ENCODE measurements at places on chromosomes 7 and 10. TPM values are rescaled to one million over a fixed set of nuclear protein-coding genes. Genes with fewer than 3 reads are reported as not detected.

TAS2R4 gene
- total RNA-seq = 0.65 TPM

- no peak for DNase-seq
Observed at GRCh38 chr7:24444666-24445440, 128.4 kb upstream of the PALS2 start.

GRCh38 chr10:6240254-6240653 lies 37.5 kb downstream of the PFKFB3 start:
- DNase-seq = no peak

DNA sequence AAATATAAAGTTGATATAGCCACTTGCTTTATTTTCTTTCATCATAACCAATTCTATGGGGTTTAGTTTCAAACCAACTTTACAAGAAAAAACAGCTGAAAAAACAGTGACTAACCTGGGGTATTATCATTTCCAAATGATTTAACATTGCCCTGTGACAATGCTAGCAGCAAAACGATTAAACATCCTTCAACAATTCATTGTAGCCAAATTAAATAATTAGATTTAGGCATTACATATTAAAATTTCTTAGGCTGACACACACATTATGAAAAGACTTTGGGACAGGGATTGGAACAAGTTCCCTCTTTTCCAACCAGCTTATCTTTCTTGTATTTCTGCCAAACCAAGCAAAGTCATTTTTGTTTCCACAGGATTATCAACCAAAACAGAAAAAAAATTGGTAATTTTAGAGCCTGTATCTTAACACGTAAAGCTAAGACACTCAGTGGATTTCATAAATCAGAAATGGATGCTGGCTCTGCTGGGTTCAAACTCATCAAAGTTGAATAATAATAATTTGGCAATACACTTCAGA lies 84.0 kb downstream of the SEMA3D start:
- no peak for DNase-seq

GRCh38 chr10:3102720-3103427 lies 35.5 kb downstream of the PFKP start:
- no peak for DNase-seq

PTPRZ1 gene
- total RNA-seq = 0.28 TPM

DNA sequence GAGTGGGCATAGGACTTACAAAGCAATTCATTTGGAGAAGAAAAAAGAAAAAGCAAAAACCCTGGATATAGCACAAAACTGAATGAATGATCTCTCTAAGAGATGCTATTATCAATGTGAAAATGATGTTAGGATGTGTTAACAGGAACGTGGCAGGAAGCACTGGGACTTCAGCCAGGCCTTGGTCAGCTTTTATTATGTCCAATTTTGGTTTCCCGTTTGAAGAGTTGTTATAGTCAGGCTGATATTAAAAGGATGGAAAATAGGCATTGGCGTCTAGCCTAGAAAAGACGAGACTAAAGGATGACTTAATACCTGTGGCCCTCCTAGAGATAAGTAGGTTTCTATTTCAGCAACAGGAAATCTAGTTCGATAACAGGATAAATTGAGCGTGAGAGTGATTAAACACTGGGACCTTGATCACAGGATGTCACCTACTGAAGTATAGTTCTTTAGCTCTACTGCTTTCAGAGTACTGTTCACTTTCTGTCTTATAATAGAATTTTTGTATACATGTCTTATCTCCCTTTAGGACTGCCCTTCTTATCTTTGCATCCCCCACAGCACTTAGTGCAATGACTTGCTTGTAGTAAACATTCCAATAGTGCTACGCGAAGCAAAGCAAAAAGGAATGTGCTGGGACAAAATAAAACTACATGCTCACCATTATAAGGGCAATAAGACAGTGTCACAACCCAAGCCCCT lies 99.8 kb upstream of the AGBL3 start:
- DNase-seq = peak; percentile 80

ANK3 gene
- total RNA-seq = 31.4 TPM

- no peak for DNase-seq
Observed at GRCh38 chr7:6166443-6166891, 106.0 kb downstream of the CYTH3 start.

ZNF853 gene
- 13.5 TPM for total RNA-seq

GRCh38 chr7:101410743-101411507 lies 48.2 kb downstream of the COL26A1 start:
- no peak for DNase-seq

DNA sequence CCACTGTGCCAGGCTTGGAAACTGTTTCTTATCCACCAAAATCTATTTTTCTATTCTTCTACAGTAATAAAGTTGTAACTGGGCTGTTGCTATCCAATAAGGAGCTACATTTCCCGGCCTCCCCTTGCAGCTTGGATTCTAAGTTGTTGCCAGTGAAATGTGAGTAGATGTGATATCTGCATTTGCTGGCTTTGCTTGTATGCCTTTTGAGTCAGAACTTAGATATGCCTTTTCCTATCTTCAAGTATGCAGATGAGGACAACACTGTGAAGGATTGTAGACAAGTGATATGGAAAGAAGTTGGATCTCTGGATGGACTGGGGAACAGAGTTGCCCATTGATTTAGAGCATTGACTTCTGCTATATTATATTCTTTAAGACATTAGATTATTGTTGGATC lies 236.9 kb downstream of the REEP3 start:
- no peak for DNase-seq

DNA sequence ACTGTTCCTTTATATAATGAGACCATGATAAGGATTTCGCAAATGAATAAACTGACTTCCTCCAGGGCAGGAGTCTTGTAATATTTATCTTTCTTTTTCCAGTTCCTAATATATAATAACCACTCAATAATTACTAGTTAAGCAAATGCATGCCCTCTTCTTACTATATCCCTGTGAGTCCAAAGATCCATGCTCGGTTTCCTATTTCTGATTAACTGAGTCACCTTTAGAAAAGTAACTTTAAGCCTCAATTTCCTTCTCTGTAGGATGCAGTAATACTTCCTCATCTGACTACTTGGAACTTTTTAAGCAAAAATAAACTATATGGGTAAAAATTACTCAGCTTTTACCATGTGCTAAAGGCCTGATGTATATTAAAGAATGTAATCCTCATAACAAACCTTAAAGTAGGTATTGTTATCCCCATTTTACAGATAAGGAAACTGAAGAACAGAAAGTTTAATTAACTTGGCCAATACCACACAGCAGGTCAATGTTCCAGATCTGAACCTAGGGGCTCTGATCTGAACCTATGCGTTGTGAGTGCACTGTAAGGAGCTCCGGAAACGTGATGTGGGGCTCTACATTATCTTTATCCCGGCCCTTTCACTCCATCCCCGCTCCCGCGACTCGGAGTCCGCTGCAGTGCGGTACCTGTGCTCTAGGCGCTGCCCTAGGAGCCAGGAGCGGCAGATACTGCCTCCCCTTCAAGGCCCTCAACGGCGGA lies 458 bp downstream of the COX15 start:
- no peak for DNase-seq

DNA sequence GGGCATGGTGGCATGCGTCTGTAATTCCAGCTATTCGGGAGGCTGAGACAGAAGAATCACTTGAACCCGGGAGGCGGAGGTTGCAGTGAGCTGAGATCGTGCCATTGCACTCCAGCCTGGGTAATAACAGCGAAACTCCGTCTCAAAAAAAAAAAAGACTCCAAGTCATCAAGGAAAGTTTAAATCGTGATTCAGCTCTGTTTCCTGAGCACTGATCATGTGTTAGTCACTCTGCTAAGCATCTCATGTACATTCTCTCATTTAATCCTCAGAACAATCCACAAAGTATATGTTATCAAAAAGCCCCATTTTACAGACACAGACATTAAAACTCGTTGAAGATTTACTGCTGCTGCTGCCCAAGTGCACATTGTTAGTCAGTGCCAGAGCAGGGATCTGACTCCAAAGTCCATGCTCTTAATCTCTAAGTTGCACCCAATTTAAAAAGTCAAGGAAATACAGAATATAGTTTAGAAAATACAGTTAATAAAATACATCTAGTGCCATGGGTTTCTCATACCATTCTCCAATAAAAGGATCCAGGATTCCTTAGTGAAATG lies 6.2 kb downstream of the PIK3AP1 start:
- no peak for DNase-seq

DNA sequence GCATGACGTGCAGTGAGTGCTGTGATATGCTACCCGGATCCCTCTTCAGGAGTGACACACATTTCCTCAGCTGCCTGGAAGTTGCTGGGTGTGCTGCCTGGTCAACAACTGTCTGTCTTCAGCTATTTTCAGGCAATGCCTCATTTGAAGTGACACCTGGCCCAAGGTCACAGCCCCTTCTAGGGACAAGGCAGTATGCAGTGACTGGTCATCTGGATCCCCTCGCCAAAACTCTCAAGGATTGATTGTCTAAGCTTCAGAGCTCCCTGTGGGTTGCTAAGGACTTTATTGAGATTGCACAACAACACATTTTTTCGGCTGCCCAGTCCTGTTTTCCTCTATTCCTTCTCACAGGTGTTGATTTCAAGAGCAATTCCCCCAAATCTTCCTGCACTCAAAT lies 108.8 kb downstream of the GNAI1 start:
- no peak for DNase-seq

SFRP4 gene
- total RNA-seq = not detected

CALHM1 gene
- not detected for total RNA-seq

NOS3 gene
- 1.8 TPM for total RNA-seq

SLC39A12 gene
- not detected for total RNA-seq

GRCh38 chr10:37734971-37735370 lies 122.4 kb downstream of the ZNF248 start:
- peak; percentile 61 for DNase-seq

DNA sequence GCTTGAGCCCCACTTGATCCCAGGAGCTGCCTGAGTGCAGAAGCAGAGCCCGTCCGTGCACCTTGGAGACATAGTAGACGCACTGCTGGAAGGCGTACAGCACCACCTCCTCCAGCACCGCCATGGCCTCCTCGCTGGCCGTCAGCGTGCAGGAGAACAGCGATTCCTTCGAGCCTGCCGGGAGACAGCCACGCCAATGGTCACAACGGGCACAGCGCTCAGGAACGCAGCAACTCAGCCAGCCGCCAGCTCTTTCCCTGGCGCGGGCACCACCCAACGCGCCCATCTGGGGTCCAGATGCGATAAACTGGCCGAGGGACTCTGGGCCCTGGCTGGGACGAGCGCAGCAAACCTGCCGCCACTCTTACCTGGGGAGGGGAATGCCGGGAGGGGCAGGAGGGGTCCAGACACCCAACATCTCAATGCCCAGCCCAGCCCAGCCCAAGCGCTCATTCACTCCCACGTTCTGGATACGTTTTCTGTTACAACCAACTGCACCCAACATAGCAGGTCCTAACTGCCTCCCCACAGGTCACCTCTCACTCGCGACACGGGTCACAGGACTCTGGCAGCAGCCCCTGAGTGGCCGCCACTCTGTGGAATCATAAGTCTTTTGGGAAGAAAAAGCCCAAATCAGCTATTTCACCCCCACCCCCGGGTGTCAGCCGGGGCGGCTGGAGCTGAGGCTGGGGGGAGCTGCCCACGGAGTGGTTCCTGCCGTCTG lies 41.9 kb downstream of the AP5Z1 start:
- no peak for DNase-seq

OLAH gene
- total RNA-seq = not detected

DNA sequence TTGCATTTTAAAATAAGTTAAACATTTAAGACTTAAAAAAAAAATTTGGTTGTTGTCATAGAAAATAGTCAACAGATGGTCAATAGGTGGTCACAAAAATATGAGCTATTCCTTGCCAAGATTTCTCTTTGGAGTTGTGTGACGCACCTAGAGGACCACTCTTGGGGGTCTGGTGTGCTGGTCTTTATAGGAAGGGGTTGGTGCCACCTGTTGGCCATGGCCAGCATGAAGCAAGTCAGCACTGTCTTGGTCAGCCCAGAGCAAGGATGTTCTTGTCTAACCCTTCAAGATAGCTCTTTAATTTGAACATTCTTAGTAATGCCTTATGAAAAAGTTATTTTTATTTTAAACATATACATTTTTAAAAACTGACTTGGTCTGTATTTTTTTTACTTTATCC lies 267.9 kb upstream of the CNTNAP2 start:
- DNase-seq = no peak

DNA sequence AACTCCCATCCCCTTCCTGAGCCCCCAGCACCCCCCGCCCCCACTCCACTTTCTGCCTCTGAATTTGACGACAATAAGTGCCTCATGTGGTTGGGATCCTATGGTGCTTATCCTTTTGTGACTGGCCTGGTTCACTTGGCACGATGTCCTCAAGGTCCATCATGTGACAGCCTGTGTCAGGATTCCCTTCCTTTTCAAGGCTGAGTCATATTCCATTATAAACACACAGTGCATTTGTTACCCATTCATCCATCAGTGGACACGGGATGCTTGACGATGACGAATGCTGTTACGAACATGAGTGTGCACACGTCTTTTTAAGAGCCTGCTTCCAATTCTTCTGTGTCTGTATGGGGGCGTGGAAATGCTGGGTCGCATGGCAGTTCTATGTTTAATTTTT lies 26.7 kb downstream of the SHH start:
- DNase-seq = no peak

DNA sequence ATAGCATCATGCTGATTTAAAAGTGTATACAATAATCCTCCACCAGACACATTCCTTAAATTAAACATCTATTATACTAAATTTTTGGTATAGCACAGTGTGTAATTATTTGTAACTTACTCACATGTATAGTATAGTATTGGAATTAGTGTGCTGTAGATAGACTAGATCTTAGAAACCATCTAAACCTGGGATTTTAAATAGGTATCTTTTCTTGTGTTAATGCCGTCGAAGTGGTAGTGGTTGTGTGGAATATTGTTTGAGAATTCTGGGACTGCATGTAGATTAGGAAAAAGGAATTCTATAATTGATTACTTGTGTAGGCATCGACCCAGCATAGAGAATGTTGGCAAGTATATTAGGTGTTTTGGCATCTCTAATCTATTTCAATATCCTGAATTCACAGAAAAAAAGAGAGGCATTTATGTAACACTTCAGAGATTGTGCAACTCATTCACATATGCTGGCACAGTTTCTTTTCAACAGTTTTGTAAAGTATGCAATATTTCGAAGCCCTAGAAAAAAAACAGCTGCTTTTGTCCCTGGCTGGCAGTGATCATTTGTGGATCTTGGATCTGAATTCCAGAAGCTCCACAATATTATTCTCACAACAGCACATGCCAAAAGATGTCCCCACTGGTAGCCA lies 145.5 kb upstream of the AGR3 start:
- no peak for DNase-seq

DNA sequence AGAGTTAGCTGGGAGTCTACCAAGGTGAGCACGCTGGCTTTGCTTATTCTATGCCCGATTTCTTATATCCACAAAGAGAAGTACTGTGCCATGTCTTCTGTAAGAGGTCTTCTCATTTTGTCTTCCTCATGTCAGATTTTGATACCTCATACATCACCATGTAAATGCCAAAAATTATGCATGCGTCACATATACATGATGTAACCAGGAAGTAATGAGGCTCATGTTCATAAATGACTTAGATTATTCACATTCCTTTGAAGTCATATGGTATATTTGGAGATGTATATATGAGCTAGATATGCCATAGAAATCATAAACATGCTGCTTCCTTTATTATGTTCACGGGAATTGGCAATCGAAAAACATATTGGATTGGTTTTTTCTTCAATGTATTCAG lies 97.7 kb upstream of the CELF2 start:
- DNase-seq = no peak

GRCh38 chr10:72509941-72510340 lies 115.9 kb downstream of the MICU1 start:
- no peak for DNase-seq

BICC1 gene
- not detected for total RNA-seq
